ENCODE measurements at places on chromosomes 6 and 20.

GRCh38 chr6:142863981-142864380, 81.0 kb downstream of the HIVEP2 start:
- no peak for DNase-seq

- DNase-seq = no peak
These were observed 1592.6 kb downstream of the GRIK2 start for GRCh38 chr6:102986086-102986485.

GRCh38 chr6:113860181-113860955, 3.2 kb downstream of the MARCKS start:
- no peak for DNase-seq

- DNase-seq = no peak
These were observed 3.1 kb downstream of the TNF start for GRCh38 chr6:31578184-31579118.

DNA sequence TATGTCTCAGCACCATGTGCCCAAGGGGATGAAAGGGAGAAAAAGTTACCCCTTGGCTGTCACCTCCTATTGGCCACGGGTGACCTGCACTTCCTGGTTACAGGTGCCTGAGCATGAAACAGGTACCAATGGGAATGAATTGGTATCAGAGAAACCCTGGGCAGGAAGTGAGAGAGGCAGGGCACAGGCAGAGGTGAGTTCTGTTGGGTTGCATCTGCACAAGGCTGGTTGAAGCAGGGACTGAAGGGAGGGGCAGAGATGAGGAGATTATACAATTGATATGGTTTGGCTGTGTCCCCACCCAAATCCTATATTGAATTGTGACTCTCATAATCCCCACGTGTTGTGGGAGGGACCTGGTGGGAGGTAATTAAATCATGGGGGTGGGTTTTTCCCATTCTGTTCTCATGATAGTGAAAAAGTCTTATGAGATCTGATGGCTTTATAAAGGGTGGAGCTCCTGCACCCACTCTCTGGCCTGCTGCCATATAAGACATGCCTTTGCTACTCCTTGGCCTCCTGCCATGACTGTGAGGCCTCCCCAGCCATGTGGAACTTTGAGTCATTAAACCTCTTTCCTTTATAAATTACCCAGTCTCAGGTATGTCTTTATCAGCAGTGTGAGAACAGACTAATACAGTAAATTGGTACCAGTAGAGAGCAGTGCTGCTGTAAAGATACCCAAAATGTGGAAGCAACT, 291.8 kb downstream of the LRFN2 start:
- no peak for DNase-seq

- DNase-seq = no peak
These were observed 114.3 kb downstream of the FAM50B start for GRCh38 chr6:3963426-3963825.

DNA sequence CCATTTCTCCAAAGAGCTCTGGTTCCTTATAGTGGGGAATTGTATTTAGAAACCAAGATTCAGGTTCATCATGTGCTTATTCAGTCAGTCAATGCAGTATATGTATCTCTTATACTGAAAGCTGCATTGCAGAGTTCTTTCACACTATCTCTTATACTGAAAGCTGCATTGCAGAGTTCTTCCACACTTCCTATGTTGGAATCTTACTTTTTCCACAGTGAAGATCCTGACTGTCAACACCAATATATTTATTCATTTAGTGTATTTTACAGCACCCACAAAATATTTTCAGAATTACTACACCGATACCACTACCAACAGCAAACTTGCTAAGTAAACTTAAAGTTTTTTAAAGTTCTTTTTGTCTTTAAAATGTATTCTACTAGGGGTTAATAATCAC, 349.3 kb upstream of the MMS22L start:
- DNase-seq = no peak

DNA sequence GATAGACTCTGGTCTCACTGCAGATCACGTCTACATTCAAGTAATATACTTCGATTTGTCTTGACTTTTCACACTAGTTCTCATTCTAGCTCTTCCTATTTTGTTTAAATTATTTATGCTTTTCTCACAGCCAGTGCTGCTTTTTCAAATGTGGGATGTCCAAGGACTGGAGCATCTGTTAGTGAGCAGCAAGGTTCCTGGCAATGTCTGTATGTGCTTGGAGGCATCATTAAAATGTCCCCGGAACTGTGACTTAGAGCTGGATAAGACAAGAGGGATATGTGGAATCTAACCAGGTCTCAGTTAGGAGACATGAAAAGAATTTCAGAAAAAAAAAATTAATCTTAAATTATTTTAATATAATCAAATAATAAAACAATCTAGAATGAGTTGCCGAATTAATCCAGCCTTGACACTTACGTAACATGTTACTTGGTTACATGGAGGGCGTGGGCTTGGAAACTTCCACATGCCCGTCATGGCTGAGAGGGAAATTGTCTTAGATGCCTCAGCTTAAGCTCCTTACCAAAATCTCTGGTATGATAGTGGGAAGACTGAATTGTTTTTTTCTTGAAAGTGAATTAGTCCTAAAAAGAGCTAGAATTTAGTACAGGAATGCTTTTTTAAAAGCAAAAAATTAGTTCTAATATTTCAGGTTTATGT, 21.4 kb upstream of the CARMIL1 start:
- no peak for DNase-seq

DNA sequence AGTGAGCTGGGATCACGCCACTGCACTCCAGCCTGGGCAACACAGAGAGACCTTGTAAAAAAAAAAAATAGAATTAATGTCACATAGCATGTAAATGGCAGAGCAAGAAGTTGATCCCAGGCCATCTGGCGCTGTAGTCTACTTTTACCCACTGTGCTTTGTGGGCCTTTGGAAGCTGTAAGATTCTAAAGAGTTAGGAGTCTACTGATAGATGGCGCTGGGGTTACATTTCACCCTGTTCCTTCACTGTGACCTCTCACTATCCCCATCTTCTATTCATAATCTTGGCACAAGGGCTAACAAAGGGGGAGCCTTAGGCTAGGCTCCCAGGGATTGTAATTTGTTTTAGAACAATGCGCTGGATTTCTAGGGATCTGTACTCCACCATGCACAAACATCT, 24.4 kb downstream of the SIRPD start:
- no peak for DNase-seq

- no peak for DNase-seq
These were observed 1.1 kb upstream of the ENTPD6 start for GRCh38 chr20:25194333-25194972.

- DNase-seq = no peak
These were observed 30.6 kb downstream of the ZNF311 start for GRCh38 chr6:28974505-28974904.

GRCh38 chr6:88141561-88142296, 24.4 kb downstream of the CNR1 start:
- DNase-seq = no peak

GRCh38 chr20:63940071-63940471, 16.1 kb downstream of the UCKL1 start:
- DNase-seq = no peak

DNA sequence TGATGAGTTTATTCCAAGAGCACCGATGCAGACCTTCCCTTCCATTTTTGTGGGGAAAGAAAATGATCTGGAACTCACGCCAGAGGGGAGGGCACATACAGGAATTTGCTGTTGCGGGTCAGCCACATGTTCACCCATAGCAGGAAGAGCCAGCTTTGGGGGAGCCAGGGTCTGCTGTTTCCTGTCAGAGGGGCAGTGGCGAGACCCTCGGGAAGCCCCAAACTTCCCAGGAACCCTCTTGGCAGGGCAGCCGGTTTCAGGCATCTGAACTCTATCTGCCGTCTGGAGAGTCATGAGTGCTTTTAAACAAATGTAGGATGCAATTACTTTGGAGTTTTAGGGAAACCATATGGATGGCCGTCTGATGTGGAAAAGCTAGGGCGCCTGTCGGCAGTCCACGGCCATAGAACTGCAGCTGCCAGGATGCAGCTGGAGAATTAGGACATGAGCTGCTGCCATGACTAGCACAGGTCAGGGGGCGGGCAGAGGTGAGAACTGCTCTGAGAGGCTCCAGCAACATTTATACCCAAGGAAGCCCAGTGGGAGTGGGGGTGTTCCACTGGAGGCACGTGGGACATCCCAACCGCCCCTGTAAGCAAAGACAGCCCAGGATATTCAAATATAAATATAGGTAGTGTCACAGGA, 14.8 kb upstream of the SERPINB9 start:
- DNase-seq = no peak

GRCh38 chr20:50445354-50446151, 64.6 kb upstream of the PTPN1 start:
- DNase-seq = no peak

DNA sequence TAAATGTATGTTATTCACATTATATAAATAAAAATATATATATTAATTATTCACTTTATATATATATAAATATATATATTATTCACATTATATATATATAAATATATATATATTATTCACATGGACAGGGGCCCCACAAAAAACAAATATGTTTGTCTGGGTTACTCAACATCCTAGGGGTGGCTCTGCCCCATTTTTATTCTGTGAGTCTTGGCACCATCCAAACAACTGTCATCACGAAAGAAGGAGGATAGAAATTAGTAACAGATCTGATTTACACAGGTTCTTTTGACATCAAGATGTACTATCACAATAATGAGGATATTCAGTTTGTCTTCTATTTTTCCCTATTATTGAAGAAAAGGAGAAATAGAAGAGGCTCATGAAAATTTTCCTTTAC, 187.3 kb downstream of the GPX5 start:
- DNase-seq = no peak

- no peak for DNase-seq
These were observed 42.2 kb upstream of the UST start for GRCh38 chr6:148704400-148705246.
